KBM-7 (cell line): ENCODE measurements at places on chromosomes 2 and 18.

DNA sequence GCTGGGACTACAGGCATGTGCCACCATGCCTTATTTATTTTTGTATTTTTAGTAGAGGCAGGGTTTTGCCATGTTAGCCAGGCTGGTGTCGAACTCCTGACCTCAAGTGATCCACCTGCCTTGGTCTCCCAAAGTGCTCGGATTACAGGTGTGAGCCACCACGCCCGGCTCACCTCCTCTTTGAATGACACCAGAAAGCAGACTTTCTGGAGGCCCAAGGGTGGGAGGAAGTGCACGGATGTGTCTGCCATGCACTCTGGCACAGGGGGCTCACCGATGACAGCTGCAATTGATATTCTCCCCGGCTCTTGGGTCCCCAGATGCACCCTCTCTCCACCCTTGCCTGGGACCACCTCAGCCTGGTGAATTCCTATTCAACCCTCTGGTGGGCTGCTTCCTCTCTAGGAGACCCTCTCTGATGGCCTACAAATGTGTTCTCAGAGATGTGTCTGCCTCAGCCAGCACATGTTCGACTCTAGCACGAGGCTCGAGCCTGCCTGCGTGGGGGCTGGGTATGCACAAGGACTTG lies 87.3 kb downstream of the SEPTIN10 start:
- no peak for DNase-seq

- DNase-seq = no peak
Measured at GRCh38 chr18:21181766-21182165, 60.3 kb upstream of the GREB1L start.

GRCh38 chr2:164015328-164016123 lies 279.7 kb upstream of the FIGN start:
- peak; percentile 14 for DNase-seq

GRCh38 chr2:228876276-228876675 lies 394.8 kb downstream of the PID1 start:
- DNase-seq = no peak

DNA sequence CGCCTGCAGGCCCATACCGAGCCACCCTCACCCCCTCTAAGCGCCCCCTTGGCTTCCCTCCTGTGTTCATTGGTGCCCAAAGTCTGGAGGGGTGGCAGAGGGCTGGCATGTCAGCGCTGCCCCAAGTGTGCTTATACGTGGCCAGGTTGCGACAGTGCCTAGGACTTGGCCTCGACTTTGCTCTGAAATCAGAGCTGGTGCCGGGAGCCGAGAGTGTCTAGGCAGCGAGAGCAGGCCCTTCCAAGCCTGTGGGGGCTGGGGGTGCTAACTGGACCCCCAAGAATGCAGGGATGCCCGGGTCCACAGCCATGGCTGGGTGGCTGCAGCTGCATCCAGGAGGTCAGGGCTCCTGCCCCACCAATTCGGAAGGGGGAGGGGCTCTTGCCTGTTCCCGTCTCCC lies 95.6 kb upstream of the MGAT5 start:
- DNase-seq = no peak

GRCh38 chr2:198135481-198135934 lies 331.1 kb downstream of the PLCL1 start:
- no peak for DNase-seq

- DNase-seq = no peak
Measured at GRCh38 chr18:35777039-35777438, 195.4 kb upstream of the RMP24 start.

DNA sequence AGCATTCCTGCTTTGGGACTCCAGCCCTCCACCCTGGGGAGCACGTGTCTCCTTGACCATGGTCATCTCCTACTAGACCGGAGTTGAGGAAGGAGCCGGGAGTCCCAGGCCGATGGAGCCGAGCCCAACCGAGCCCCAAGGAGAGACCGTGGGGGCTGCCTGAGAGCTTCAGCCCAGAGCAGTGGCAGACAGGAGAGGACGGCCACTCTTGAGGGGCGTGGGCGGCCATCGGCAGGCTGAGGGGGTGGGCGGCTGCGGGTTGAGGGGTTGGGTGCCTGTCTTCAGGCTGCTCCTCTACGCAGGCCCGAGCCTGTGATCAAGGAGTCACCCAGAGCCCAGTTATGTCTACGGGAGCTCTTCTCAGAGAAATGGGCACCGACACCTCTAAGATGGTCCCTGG lies 158.7 kb downstream of the PXDN start:
- DNase-seq = no peak

- no peak for DNase-seq
Measured at GRCh38 chr2:198144660-198145059, 340.3 kb downstream of the PLCL1 start.

DNA sequence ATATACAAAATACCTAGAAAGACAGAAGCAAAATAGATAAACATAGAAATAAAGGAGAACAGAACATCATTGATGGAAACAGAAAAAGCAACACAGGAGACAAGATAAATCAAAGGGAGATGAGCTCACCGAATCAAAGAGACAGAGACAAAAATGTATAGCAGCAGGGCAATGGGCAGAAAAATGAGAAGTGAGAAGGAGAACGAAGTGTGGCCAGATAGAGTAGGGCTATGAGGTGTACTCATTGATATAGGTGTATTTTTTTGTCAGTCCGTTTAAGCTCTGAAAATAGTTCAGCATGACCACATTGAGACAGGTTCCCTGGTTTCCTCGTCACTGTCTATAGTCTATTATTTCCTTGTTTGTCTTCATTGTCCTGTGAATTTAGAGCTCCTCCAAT lies 55.1 kb downstream of the SP100 start:
- no peak for DNase-seq

- DNase-seq = no peak
Measured at GRCh38 chr18:11951390-11951851, 29.9 kb upstream of the IMPA2 start.

DNA sequence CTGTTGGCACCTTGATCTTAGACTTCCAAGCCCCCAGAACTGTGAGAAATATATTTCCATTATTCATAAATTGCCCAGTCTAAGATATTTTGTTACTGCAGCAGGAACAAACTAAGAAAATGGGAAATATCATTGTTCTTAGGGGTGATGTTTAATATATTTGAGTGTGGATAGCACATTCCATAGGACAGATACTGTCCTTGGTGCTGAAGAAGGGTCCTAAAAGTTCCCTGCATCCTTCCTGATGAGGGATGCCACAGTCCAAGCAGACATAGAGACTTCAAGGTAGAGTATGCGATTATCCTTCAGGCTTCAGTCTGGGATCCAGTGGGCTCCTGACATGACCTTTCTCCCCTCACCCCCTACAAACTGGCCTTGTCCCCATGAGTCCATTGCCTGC lies 689.0 kb downstream of the TDRD15 start:
- no peak for DNase-seq

GRCh38 chr2:190707726-190708125 lies 58.8 kb downstream of the NAB1 start:
- DNase-seq = no peak

- no peak for DNase-seq
Measured at GRCh38 chr2:139259422-139260051, 479.3 kb upstream of the NXPH2 start.

DNA sequence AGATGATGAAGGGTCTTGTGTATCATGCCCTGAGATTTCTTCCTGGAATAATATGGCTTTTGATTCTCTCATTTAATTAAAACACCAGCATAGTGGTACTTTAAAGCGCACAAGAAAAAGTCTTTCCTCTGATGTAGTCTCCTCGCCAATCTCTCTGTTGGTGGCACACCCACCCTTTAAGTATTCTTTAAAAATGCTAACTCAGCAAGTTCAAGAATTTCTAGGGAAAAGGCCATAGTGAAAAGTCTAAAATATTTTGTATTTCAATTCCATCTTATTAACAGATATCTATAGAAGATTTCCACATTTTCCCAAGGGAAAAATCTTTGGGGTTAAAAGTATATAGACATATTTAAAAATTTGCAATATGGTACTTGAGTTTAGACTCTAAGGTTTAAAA lies 34.7 kb downstream of the ACMSD start:
- DNase-seq = no peak

- DNase-seq = peak; percentile 67
Measured at GRCh38 chr2:39851651-39852110, 72.6 kb upstream of the THUMPD2 start.

- no peak for DNase-seq
Measured at GRCh38 chr2:119838179-119838578, 78.5 kb downstream of the PTPN4 start.

- DNase-seq = no peak
Measured at GRCh38 chr2:221552291-221552690, 19.8 kb downstream of the EPHA4 start.

- DNase-seq = no peak
Measured at GRCh38 chr2:199607914-199608313, 150.2 kb upstream of the SATB2 start.

DNA sequence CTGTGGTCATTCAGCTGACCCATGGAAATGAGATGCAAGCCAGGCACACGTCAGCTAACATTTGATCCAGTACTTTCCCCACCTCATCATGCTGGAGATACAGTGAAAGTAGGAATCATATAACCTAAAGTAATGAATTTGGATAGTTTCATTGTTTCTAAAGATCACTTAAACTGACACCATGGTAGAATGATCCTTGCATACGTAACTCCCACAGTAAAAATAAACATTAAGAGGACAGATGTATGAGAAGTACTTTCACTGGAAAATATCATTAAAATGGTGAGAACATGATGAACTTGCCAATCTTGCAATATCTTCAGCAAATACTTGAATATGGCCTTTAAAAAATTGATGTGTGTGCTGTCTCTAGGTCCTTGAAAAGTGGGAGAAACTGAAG lies 85.4 kb downstream of the MAIP1 start:
- DNase-seq = no peak

- DNase-seq = peak; percentile 5
Measured at GRCh38 chr2:187263675-187264560, 184.1 kb downstream of the CALCRL start.

GRCh38 chr2:185970148-185970852 lies 231.7 kb downstream of the FSIP2 start:
- no peak for DNase-seq

GRCh38 chr2:28276076-28276618 lies 116.5 kb upstream of the FOSL2 start:
- no peak for DNase-seq

DNA sequence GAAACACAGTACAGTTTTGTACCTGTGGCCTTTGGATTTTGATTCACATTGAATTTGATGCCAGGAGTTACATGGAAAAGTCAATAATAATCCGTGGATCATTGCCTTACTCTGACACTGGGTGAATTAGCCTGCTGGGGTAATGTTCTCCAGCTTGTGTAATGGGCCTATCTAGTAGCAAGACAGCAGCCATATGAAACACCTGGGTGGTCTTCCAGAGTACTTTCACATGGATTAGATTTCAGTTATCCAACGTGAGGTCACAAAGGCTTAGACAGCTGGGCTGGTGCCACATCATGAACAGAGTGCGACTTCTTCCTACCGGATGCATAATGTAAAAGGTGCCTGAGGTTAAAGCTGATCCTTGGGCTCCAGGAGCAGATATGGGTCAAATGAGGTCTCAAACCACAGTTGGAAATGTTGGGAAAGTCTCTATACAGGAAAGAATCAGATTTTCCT lies 486.8 kb downstream of the PARD3B start:
- no peak for DNase-seq

GRCh38 chr2:73970850-73971471 lies 13.7 kb upstream of the TET3 start:
- DNase-seq = peak; percentile 87

DNA sequence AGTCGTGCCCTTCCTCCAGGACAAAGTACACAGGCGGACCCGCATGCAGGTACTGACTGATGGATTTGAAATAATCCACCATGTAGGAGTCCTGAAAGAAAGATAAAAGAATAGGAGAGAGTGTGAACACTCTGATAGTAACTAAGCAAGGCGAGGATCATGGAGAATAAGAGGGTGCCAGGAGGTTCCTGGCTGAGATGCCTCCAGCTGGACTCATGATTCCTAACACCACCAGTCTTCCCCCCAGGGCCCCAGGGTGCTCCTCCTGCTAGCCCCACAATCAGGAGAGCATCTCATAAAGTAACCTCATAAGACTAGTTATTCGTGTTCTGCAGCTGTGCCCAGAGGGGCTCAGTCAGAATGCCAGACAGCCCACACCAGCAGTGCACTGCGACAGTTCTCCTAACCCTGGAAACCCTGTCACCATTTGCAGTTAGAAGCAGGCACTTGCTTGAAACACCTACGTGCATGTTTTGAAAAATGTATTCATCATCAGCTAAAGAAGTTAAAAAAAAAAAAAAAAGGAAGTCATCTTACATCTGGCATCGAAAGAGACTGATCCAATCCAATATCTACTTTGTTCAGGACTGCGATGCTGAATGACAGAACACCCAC lies 36.7 kb downstream of the RMC1 start:
- no peak for DNase-seq

DNA sequence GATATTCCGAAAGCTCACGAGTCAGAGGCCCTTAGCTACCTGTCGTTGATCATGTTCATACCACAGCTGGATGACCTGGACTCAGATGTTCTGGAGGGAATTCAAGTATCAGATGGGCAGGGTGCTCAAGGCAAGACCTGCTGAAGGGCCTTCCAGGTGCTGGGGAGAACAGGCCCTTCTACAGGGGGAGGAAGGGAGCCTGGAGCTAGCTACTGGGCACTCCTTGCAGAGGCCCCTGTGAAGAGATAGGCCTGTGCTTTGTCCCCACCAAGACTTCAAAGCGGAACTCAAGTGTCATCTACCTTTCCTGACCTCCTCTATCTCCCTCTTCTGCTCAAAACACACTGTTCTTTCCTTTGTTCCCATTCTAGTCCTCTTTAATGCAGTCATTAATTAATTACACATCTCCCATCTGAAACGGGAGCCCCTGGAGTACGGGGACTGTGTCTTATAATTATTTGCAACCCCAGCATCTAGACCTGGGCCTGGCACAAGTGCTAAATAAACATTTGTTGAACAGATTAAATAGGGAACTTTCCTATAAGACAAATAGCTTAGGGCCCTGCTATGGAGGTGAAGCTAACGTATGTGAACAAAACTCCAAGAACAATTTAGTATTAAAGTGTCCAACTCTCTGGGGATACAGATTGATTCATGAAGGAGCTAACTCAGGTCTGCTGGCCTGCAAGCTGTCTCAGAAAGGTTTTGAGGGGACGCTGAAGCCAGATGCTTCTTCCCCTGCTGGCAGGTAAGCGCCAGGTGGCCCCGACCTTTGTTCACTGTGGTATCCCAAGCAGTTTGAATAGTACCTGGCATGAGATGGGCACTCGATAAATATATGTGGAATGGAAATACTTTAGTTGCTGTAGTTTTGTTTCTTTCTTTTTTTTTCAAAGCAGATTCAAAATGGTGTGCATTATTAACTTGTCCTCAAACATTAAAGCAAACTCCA lies 22.0 kb downstream of the RHOB start:
- DNase-seq = no peak

DNA sequence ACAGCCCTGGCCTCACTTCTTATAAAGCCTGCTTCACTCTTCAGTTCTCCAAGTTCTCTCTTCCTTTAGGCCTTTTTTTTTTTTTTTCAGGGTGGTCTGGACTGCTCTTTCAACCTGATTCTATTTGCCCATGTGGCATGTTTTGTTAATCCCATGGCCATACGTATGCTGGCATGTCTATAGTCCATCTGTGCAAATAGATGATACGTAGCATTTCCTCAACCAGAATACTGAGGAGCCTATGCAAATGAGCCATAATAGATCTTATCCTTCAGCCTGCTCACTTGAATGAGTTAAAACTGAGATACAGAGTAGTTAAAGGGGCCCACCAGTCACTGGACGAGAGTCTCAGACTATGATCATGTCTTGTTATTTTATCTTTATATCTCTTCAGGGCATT lies 265.2 kb upstream of the CXCR4 start:
- no peak for DNase-seq

- DNase-seq = no peak
Measured at GRCh38 chr2:12478151-12479064, 238.3 kb upstream of the TRIB2 start.
